ENCODE measurements at places on chromosomes 2 and 18. TPM values are rescaled to one million over a fixed set of nuclear protein-coding genes. Genes with fewer than 3 reads are reported as not detected.

The FSHR gene
- not detected for total RNA-seq

GRCh38 chr18:76522122-76522503, 27.1 kb upstream of the ZNF516 start:
- DNase-seq, result no peak
- peaks cover 6% of the 10 kb centered on the region for H3K4me1 ChIP-seq
- no peaks in the 10 kb centered on the region for H3K36me3 ChIP-seq
- no peak overlapping the region for H3K27ac ChIP-seq

- H3K36me3 ChIP-seq, result no peaks in the 10 kb centered on the region
- peaks cover 13% of the 10 kb centered on the region for H3K4me1 ChIP-seq
- no peak for DNase-seq
- no peak overlapping the region for H3K4me3 ChIP-seq
- H3K27ac ChIP-seq, result no peak overlapping the region
- H3K27me3 ChIP-seq, result no peaks in the 10 kb centered on the region
Measured at GRCh38 chr2:234699456-234699855, 202.6 kb upstream of the ARL4C start.

DNA sequence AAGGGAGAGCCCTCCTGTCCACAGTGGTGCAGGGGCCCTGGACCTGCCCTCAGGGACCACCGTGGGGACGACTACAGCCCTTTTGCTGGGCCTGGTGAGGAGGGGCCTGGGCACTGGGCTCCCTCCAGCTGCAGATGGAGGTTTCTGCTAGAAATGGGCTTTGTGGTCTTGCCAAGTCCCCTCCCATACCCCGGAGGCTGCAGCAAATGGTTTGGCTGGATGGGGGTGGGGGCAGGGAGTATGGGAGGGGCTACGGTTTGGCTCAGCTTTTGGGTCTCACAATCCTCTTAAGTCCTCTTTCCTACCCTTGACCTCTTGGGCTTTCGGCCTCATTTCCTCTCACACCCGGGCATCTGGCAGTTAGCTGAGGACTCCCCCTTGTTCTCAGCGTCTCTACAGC, 21.7 kb downstream of the TET3 start:
- no peaks in the 10 kb centered on the region for H3K27me3 ChIP-seq
- DNase-seq, result no peak
- peaks cover 26% of the 10 kb centered on the region for H3K36me3 ChIP-seq
- H3K4me1 ChIP-seq, result peaks cover 44% of the 10 kb centered on the region
- no peak overlapping the region for H3K4me3 ChIP-seq

- H3K4me1 ChIP-seq, result peaks cover 12% of the 10 kb centered on the region
- H3K27ac ChIP-seq, result peak overlapping the region; percentile 83
- H3K36me3 ChIP-seq, result peaks cover 83% of the 10 kb centered on the region
- H3K27me3 ChIP-seq, result no peaks in the 10 kb centered on the region
- H3K4me3 ChIP-seq, result peak overlapping the region; percentile 93
- no peak for DNase-seq
Measured at GRCh38 chr2:43227830-43228281, 1.4 kb upstream of the ZFP36L2 start.

GRCh38 chr2:65595630-65596029, 163.2 kb upstream of the SPRED2 start:
- H3K4me1 ChIP-seq, result no peaks in the 10 kb centered on the region
- peak; percentile 40 for DNase-seq
- no peak overlapping the region for H3K27ac ChIP-seq
- no peak overlapping the region for H3K4me3 ChIP-seq
- no peaks in the 10 kb centered on the region for H3K27me3 ChIP-seq

The AMER3 gene
- total RNA-seq, result not detected

- no peak overlapping the region for H3K4me3 ChIP-seq
- H3K4me1 ChIP-seq, result no peaks in the 10 kb centered on the region
- no peaks in the 10 kb centered on the region for H3K27me3 ChIP-seq
- no peaks in the 10 kb centered on the region for H3K36me3 ChIP-seq
Measured at GRCh38 chr2:90207454-90208058, 1516.1 kb downstream of the RPIA start.

- H3K4me3 ChIP-seq, result no peak overlapping the region
- no peaks in the 10 kb centered on the region for H3K36me3 ChIP-seq
- no peak overlapping the region for H3K27ac ChIP-seq
- peaks cover 20% of the 10 kb centered on the region for H3K27me3 ChIP-seq
Measured at GRCh38 chr18:5195656-5196055, 1.4 kb downstream of the AKAIN1 start.

The DLGAP1 gene
- total RNA-seq, result not detected

DNA sequence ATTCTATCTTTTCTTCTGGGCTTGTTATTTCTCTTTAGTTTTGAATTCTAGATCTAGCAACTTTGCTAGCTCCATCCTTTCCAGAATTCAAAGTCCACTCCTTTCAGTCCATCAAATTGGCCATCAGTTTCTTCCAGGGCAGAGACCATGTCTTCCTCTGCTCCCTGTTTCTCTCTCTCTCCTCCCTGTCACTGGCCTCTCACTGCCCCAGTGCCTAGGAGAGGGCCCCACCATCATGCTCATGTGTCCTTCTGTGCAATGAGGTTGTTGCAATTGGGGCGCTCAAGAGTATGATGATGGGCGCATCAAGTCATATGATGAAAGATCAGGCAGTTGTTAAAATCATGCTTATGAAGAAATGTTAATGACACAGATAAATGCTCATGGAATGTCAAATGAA, 159.2 kb upstream of the HS6ST1 start:
- no peak overlapping the region for H3K27ac ChIP-seq
- H3K4me3 ChIP-seq, result no peak overlapping the region
- no peaks in the 10 kb centered on the region for H3K27me3 ChIP-seq
- DNase-seq, result no peak
- no peaks in the 10 kb centered on the region for H3K4me1 ChIP-seq
- no peaks in the 10 kb centered on the region for H3K36me3 ChIP-seq

The RAB10 gene
- 147 TPM for total RNA-seq

The M1AP gene
- total RNA-seq, result not detected

DNA sequence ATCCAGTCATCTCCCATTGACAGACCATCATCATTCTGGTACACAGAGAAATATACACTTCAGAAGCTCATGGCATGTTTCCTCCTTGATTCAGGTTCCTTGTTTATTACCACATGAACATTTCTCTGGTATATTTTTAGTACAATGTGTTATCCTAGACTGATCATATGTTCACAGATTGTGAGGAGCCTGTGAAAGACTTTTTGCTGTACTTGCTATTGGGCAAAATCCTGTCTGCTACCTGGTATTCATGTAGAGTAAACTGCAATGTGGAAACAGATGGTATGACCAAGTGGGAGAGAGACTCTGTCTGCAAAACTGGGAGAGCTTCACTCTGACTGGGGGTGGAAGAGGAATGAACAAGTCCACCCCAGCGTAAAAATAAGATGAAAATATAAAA, 657.2 kb downstream of the IRS1 start:
- H3K36me3 ChIP-seq, result no peaks in the 10 kb centered on the region
- H3K27me3 ChIP-seq, result no peaks in the 10 kb centered on the region
- no peak overlapping the region for H3K27ac ChIP-seq
- DNase-seq, result no peak

DNA sequence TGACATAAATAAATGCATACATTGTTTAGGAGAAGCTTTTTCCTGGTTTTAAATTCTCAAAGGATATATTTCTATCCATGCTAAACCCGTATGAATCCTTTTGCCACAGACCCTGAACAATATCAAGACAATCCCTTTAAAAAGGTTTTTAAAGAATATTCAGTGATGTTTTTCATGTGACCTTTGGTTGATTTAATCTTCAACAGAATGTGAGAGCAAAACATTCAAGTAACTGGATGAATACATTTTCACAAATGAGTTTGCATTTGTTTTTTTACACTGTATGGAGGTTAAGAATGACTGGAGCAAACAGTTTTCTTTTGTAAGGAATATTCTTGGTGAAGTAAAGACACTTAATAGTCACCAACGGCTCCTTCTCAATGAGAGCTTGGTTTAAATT, 139.4 kb upstream of the CWC22 start:
- H3K4me1 ChIP-seq, result no peaks in the 10 kb centered on the region
- H3K27ac ChIP-seq, result no peak overlapping the region
- no peaks in the 10 kb centered on the region for H3K36me3 ChIP-seq
- no peaks in the 10 kb centered on the region for H3K27me3 ChIP-seq

- H3K27ac ChIP-seq, result no peak overlapping the region
- DNase-seq, result no peak
- H3K4me3 ChIP-seq, result no peak overlapping the region
- peaks cover 34% of the 10 kb centered on the region for H3K27me3 ChIP-seq
- H3K4me1 ChIP-seq, result peaks cover 6% of the 10 kb centered on the region
- H3K36me3 ChIP-seq, result no peaks in the 10 kb centered on the region
Measured at GRCh38 chr2:199838399-199838798, 12.6 kb downstream of the FTCDNL1 start.

The GRP gene
- not detected for total RNA-seq
